ENCODE measurements at places on chromosomes 4 and X.

DNA sequence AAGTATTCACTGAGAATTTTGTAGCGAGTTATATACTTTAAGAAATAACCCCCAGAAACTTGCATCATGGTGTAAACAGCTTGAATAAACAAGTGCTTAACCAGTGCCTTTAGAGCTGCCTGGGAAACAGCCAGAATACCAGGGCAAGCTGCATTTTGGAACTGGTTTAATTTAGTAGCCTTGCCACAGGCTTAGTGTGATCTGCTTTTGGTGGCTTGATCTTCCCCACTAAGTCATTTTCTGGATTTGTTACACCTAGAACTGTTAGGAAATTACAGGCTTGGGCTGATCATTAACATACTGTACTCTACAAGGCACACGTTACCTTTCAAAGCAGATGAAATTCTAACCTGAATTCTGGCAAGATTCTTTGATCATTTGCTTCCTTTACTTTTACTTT lies 35.4 kb downstream of the NPNT start:
- DNase-seq, result no peak

DNA sequence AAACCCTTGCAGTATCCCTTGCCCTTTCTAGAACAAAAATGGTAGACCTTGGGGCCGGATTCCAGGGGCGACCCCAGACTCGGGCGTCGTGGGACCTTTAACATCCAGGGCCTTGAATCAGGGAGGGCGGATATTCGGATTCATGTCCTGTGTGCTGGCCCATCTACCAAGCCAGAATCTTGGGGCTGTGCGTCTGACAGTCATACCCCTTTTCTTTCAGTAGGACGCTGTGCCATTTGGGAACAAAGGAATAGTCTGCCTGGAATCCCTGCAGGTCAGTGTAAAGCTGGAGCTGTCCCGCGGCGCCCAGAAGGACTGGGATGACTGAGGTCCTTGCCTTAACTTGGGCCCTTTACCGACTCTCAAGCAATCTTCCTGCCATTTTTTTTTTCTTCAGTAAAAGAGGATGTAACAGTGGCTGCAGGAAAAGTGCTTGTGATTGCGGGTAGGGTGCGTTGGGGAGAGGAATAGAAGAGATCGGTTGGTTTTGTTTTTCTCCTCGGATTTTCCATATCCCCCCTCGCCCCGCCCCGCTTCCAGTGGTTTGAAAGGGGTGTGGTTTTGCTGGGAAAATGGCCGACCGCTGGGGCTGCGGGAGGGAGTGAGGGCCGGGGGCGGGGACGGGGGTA lies 518 bp downstream of the ARMCX1 start:
- DNase-seq, result peak; percentile 62

- DNase-seq, result no peak
Observed at GRCh38 chr4:119626943-119627266, 1.7 kb downstream of the PDE5A start.

GRCh38 chrX:10981506-10981905 lies 129.6 kb upstream of the HCCS start:
- no peak for DNase-seq

DNA sequence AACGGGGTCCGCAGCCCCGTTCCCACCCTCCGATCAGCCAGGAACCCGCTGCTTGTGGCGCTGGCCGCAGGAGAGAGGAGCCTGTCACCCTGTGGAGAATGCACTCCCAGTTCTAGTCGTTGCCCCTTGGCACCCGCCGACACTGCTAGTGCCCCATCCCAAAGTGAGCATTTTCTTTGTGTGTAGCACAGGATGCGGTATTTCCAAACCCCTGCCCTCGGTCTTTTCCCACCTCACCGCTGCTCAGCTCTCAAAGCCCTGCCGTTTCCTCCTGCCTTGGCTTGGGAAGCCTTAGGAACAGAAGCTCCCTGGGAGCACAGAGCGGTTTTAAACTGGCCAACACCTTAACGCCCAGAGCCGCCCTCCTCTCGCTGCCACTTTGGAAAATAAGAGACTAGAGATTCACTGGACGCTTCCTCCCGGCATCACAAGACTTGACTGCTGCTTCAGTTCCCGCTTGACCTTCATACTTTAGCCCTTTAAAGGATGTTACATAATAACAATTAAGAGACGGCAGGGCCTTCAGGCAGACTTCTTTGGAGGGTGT lies 772 bp downstream of the CYP4V2 start:
- no peak for DNase-seq

- no peak for DNase-seq
Observed at GRCh38 chr4:138629669-138630068, 385.9 kb upstream of the NOCT start.

GRCh38 chr4:42638993-42639392 lies 17.9 kb downstream of the ATP8A1 start:
- DNase-seq, result peak; percentile 36

GRCh38 chr4:137583671-137584070 lies 51.4 kb upstream of the PCDH18 start:
- no peak for DNase-seq

GRCh38 chr4:180009316-180009715 lies 2233.9 kb upstream of the TENM3 start:
- DNase-seq, result no peak

DNA sequence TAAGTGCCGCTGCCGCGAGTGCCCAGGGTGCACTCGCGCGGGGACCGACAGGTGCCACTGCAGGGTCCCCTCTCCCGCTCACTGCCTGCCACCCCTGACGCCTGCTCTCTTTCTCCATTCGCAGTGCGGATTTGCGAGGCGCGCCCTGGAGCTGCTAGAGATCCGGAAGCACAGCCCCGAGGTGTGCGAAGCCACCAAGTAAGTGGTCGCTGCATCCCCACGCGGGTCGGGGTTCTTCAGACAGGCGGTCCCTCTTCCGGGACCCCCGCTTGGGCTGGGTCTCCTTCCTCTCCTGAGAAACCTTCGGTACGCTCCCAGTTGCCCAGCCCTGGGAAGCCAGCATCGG lies 547 bp downstream of the GUCY1A1 start:
- DNase-seq, result peak; percentile 92

- no peak for DNase-seq
Observed at GRCh38 chrX:107842715-107843400, 17.2 kb downstream of the MID2 start.

DNA sequence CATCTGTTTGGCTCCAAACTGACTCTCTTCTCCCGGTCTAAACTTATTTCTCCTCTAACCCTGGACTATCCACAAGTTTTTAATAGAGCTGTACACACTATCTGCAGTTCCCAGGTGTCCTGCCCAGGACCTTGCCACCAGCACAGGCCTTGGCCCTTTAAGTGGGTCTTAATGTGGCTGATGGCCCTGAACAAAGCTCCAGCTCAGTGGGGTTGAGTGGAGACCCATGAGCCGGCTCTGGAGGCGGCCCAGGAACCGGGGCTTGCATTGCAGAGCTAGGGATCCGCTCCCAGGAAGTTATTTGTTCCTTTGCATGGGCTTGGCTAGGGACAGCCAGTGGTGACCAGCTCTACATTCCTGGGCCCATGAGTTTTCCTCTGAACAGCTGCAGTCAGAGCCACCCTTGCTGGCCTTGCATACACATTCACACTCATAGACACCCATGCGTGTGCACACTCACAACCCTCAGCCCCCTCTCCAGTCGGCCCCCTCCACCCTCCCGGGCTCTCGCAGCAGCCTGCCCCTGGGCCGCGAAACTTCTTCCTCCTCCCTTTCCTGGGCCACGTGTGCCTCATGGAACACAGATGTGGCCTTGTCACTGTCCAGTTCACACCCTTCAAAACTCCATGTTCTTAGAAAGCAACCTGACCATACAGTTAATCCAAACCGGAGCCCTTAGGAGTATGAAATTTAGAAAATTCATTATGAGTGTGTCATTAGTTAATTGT lies 58.2 kb downstream of the GPR143 start:
- DNase-seq, result no peak

GRCh38 chr4:168453146-168453545 lies 27.1 kb downstream of the DDX60L start:
- no peak for DNase-seq

DNA sequence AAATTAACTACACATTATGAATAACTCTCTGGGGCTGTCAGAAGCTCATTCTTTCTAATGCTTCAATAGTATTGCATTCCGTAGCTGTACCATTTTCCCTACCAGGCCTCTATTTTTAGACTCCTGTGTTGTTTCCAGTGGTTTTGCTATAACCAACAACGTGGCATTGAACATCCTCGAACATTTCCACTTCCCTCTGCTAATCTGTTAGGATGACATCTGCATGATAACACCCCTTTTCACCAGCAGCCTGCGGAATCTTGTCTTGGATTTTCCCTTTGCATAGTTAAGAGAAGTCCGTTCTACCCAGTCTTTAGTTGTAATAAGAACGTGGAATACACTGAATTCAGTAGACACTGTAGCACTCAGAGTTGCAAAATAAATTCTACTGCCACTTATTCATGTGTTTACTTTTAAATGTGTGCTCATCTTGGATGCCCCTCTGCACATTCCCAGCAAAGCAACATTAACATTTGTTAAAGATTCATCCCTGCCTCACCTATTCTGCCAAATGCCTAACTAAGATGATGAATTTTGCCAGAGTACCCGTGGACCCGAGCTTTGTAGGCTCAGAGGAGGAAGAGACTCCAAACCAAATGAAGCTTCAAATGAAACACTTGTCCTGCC lies 55.6 kb downstream of the SEL1L3 start:
- no peak for DNase-seq

DNA sequence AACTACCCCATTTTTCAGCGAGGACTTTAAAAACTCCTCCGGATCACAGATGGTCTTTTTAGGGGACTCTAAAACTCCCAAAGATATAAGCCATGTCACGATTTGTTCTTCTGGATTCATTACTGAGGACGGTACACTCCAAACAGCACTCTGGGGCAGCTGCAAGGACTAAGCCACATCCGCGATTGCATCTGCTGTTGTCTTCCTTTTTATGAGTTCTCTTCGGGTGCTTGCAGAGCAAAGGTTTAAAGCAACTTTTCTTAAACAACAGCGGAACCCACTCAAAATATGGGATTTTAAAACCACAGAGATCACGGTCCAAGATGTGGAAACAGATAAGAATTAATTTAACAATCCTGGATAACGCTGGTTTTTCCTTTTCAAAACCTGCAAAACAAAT lies at the start of gene ARHGEF6:
Gene ARHGEF6, minus strand, starts transcription at position 170 of the 400 bp plus-strand sequence. Its CDS starts 50 bp downstream, at position 120.
- DNase-seq, result peak; percentile 84

- DNase-seq, result no peak
Observed at GRCh38 chr4:111806331-111806730, 338.9 kb upstream of the FAM241A start.

GRCh38 chr4:38078590-38079421 lies 118.6 kb downstream of the PTTG2 start:
- DNase-seq, result no peak

- DNase-seq, result no peak
Observed at GRCh38 chrX:106436691-106437090, 175.1 kb upstream of the RADX start.

GRCh38 chrX:69565247-69565815 lies 50.6 kb upstream of the EDA start:
- no peak for DNase-seq

GRCh38 chrX:154305541-154306205 lies 10.1 kb downstream of the TKTL1 start:
- DNase-seq, result no peak

DNA sequence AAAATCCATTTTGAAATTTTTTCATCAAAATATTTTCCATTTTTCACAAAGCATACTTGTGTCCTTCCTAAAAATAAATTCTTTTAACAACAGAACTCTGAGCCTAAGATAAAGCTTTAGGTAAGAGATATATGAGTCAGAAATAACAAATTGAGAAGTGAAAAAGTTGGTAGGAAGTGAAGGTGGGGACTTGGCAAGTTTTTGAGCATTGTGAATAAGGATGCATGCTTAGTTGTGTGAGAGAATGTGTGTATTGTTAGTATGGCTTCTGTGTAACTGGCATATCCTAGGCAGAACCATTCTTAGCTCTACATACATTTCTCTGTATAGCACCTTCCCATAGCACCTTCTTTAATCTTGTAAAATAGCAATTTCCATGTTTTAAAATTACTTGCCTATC lies 6.8 kb downstream of the ASB5 start:
- DNase-seq, result no peak

- DNase-seq, result no peak
Observed at GRCh38 chrX:104833401-104833800, 267.4 kb downstream of the IL1RAPL2 start.

DNA sequence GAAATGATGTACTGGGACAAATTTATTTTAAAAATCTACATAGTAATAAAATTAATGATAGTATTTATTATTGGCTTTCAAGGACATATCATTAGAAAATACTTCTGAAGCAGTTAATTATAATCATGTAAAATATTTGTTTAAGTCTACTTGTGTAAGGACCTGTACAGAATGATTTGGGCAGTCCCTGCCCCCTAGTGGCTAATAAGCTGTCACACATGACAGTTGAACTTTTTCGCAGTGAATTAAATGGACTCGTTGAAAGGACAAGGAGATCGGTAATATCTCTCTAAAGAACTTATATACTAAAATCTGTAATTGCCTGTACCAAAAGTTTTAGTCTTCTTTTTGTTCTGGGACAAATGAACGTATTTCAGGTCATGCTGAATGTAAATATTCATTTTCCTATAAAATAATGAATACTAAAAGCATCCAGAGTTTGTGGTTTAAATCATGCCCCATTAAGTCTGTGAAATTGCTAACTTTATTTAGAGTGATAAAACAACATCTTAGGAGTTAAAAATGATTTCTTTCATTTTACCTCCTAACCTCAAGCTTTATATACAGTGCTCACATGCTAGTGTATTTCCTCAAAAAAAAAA lies 13.6 kb downstream of the EXOC1 start:
- DNase-seq, result peak; percentile 52

DNA sequence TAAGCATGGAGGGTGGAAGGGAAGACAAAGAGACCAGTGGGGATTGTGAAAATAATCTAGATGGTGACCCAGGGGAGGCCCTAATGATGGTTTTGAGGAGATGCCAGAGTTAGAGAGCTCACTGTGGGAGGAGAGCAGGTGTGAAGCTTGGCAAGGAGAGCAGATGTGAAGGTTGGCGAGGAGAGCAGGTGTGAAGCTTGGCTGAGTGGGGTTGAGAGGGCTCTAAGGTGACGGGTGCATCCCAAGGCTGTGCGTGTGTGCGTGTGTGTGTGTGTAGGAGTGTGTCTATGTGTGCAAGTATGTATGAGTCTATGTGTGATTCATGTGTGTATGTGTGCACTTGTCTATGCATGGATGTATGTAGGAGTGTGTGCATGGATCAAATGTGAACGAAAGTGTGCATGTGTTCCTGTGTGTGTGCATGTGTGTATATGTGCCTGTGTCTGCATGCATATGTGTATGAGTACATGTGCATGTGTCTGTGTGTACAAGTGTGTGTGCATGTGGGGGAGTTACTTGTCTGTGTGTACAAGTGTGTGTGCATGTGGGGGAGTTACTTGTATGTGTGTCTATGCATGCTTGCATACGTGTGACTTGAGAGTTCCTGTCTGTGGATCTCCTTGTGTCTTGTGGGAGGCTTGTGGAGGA lies 72.0 kb downstream of the EVC start:
- no peak for DNase-seq

GRCh38 chr4:127634181-127634580 lies 1.4 kb downstream of the INTU start:
- DNase-seq, result no peak

DNA sequence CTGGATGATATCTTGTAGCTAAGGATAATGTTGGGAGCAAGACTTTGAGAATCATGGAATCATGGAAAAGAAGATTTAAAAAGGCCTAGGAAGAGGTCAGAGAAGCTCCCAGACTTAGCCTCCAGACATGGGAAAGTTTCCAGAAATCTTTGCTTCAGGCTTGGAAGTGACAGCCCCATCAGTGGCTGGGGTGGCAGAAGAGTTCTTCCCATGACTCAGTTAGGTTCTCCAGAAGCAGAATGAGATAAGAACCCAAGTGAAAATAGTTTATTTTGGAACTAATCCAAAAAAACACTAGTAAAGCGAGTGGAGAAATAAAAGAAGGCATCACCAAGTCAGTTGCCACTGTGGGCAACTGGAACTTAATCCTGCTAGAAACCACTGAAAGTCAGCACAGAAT lies 506.9 kb downstream of the MID1IP1 start:
- no peak for DNase-seq
